Renal pelvis (tissue), 12 donors: ENCODE measurements at places on chromosomes 1 and 21. TPM values are rescaled to one million over a fixed set of nuclear protein-coding genes. Genes with fewer than 3 reads are reported as not detected.

Gene IGSF9
- polyA plus RNA-seq: 19.5 TPM

Gene RSPH1
- polyA plus RNA-seq: 15.9 TPM

Gene ARHGEF10L
- 57.4 TPM for polyA plus RNA-seq

DNA sequence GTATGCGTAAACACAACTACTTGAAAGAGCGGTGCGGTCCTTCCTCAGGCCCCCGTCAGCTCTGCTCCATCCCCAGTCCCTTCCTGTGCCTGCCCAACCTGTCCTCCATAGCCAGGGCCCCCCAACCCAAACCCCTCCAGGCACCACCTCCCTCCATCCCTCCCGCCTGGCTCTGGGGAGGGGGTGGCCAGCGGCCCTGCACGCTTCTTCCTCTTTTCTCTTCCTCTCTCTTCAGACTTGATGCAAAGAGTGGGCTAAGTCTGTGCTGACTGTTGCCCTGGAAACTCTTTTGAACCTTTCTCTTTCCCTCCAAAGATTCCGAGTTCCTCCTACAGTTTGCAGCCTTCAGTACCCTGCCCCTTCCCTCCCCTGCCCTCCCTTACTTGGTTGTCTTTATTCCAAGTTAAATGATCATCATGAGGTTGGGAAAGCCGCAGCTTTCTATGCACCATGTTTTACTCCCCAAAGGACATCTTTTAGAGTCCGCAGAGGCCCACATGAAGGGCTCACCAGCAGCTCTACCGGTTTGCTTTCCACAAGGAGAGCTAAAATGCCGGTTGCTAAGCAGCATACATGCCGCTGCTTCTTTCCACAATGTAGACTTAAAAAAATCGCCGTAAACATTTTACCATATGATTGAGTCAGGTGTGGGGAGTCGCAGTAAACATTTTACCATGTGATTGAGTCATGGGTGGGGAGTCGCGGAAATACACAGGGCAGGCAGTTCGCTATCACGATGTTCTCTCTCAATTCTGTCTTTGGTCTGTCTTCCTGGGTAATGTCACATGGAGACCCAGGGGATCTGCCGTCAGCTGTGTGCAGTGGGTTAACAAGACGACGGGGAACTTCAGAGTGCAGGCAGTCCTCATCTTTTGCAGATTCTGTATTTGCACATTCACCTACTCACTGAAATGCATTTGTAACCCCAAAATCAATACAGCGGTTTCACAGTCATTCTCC is 525.3 kb downstream of the KIF26B start:
- DNase-seq: no peak

GRCh38 chr1:224759681-224760091 is 143.6 kb downstream of the CNIH3 start:
- DNase-seq: peak; percentile 36

Gene S100A3
- polyA plus RNA-seq: not detected

Gene MATN1
- polyA plus RNA-seq: 0.23 TPM

Gene LHX4
- 4.3 TPM for polyA plus RNA-seq

DNA sequence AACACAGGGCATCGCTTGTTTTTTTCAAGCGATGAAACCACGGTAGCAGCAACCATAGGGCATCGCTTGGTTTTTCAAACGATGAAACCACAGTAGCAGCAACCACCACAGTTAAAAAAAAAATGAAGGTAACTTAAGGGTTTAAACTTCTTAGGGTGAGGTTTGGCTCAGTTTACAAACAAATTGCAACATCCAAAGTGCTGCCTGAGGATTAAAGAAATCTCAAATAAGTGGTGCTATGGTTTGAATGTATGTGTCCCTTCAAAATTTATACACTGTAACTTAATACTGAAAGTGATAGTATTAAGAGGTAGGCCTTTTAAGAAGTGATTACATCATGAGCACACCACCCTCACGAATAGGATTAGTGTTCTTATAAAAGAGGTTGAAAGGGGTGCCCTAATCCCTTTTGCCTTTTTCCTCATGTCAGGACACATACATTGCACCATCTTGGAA is 6.4 kb upstream of the GBP5 start:
- DNase-seq: no peak

DNA sequence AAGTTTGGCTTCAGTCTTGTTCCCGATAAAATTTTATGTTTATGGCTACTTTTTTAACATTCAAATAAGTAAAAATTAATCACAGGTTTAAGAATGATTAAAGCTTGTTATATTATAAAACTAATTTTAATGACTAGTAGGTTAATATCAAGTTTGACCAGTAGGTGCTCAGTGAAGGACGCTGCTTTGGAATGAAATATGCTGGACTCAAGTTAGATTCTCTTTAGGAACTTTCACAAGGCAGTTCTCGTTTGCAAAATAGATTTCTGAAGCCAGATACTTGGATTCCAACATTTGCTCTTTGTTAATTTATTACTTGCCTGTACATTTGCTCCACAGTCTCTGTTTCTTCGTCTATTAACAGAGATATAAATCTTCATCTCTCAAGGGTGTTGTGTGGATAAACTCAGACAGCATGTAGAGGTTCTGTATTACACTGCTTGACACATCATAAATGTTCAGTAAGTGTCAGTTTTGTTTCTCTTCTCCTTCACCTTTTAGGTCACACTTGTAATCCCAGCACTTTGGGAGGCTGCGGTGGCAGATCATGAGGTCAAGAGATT is 432.8 kb upstream of the CHRM3 start:
- DNase-seq: no peak

- DNase-seq: no peak
Observed at GRCh38 chr1:100955322-100955721, 59.4 kb downstream of the SLC30A7 start.

Gene RPTN
- not detected for polyA plus RNA-seq

DNA sequence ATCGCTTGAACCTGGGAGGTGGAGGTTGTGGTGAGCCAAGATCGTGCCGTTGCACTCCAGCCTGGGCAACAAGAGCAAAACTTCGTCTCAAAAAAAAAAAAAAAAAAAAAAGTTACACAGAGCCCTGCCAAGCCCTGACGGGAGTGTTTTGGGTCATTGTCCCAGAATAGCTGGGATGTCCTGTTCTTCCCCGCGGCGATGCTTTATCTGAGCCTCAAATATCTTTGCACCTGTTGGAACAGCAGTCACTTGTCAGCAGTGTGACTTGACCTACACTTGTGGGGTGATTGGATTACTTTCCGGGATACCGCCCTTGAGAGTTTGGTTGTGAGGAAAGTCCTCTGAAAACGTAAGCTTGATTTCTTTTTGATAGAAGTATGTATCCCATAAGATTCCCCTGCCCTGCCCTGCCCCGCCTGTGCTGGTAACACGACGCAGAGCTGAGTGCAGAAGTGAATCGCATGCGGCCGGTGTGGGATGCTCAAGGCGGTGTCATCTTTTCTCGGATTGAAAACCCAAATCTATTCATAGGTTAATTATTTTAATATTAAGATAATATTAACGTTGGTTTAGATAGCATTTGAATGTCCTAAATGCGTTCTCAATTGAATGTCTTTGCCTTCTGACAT is 50.9 kb downstream of the PCNT start:
- no peak for DNase-seq

Gene BARHL2
- polyA plus RNA-seq: not detected

GRCh38 chr1:86224651-86225310 is 68.2 kb upstream of the COL24A1 start:
- no peak for DNase-seq

Gene LINGO4
- polyA plus RNA-seq: not detected

DNA sequence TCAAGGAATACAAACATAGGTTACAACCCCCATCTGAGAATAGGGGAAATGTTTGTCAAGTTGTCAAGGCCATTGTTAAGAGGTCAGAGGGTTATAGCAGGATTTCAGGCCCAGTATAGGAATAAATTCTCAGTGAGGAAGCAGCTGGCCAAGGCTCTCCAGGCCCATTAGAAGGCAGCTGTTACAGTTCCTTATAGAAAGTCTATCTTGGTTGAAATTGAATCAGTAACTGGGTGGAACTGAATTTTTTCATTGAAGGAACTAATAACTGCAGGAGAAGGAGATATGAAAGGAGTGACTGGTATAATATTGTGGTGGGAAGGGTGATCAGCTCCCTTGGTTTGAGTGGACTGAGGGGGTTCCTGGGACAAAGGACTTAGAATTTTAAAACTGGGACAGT is 134.1 kb downstream of the CYYR1 start:
- DNase-seq: no peak

GRCh38 chr1:147804942-147805723 is 44.7 kb upstream of the GJA5 start:
- DNase-seq: no peak
